ENCODE measurements at places on chromosomes 7 and 10. TPM values are rescaled to one million over a fixed set of nuclear protein-coding genes. Genes with fewer than 3 reads are reported as not detected.

The CALML3 gene
- total RNA-seq = not detected

The MEPCE gene
- 27.2 TPM for total RNA-seq

The NUTM2A gene
- total RNA-seq = 2.7 TPM

The MKX gene
- total RNA-seq = 8.4 TPM

The ANXA8 gene
- total RNA-seq = not detected

The TMEM225B gene
- total RNA-seq = 2.2 TPM

The SPDYE5 gene
- total RNA-seq = not detected

The TSPAN13 gene
- total RNA-seq = 6.4 TPM

The LIPM gene
- not detected for total RNA-seq

The TDRD1 gene
- total RNA-seq = not detected

The NUTM2D gene
- total RNA-seq = 11.8 TPM

The LIPK gene
- not detected for total RNA-seq

The GNGT1 gene
- not detected for total RNA-seq

The LAMTOR4 gene
- total RNA-seq = 205 TPM

The ELMO1 gene
- total RNA-seq = 72.2 TPM

The LMOD2 gene
- not detected for total RNA-seq

The RPEL1 gene
- not detected for total RNA-seq

The CCL24 gene
- not detected for total RNA-seq

The TIMM23 gene
- total RNA-seq = 37.9 TPM
